Activated T-cell treated with anti-CD3 and anti-CD28 coated beads, Interleukin-2, amount 50 U/mL, for 72 hours (primary cell): ENCODE measurements at places on chromosomes 3 and 15.

DNA sequence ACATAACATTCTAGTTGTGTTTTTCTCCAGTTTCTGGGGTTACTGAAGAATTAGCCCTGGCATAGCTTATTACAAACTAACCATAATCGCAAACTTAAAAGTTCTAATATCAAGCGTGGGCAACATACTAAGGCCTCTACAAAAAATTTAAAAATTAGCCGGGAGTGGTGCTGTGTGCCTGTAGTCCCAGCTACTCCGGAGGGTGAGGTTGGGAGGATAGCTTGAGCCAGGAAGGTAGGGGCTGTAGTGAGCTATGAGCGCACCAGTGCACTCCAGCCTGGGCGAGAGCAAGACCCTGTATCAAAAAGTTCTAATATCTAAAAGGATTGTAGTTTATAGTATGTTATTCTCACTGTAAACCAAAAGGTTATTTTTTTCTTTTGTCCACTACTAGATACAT, 1.1 kb downstream of the OIP5 start:
- no peak for DNase-seq

DNA sequence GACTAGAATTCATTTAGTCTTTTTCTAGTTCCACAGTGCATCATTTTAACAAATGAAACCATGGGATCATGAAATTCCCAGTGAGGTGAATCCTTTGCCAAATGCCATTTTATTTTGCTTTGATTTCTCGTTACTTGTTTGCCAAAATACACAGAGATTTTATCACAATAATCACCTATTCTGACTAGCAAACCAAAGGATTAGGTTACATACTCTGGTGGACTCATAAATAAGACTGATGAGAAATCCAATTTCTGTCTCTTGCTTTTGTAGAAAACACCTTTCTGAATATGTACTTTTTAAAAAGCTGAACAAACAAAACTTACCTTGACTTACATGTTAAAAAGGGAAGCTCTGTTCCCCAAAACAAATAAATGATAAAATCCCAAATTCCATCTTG, 12.2 kb downstream of the ERC2 start:
- DNase-seq, result no peak

- DNase-seq, result no peak
Measured at GRCh38 chr3:47259114-47259513, 23.5 kb downstream of the KIF9 start.

DNA sequence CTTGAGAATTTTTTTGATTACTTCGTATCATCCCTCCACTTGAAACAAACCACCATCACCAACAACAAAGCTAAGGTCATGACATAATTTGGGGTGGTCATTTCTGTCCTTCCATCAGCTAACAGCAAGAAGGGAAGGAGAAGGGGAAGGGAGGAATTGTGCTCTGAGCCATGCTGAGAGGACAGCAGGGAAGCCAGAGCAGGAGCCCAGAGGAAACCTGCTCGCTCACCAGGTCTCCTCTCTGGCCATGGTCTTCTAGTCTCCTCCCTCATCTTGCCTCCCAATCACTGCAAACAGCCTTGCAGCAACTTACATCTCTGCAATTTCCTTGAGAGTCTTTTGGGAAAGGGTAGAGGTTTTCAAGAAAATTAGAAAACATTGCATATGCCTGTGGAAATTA, 196.7 kb downstream of the SSR3 start:
- no peak for DNase-seq

GRCh38 chr15:71660501-71660900, 149.9 kb upstream of the NR2E3 start:
- no peak for DNase-seq

DNA sequence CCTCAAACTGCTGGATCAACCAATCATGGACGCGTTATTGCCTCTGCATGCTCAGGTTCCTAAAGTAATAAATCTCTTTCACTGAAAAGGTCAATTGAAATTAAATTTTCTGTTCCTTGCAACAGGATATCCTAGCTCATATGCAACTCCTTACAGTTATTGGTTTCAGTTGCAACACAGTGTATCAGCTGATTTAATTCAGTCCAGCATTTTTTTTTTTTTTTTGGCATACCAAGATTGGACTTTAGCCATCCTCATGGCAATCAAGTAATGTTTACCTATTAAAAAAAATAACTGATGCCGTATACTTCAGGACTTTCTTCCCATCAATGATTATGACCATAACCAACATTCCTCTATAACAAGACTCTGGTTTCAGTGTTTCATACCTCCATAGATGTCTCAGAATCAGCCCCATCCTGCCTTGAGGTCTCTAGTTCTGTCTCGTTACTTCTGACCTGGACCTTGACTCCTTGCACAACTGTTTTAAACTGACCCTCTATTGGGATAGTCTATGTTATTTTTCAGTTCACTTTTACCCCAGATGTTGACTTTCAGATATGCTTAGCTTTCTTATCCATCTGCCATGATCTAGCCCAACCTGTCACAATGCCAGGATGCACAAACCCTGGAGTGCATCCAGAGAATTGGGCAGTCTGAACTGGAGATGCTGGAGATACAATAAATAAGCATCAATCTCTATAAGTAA, 265.0 kb upstream of the GADL1 start:
- no peak for DNase-seq

- no peak for DNase-seq
Measured at GRCh38 chr15:85980946-85981345, 98.7 kb upstream of the AGBL1 start.

- DNase-seq, result no peak
Measured at GRCh38 chr3:141330235-141330634, 38.1 kb upstream of the ZBTB38 start.

- no peak for DNase-seq
Measured at GRCh38 chr15:69939513-69940440, 157.9 kb downstream of the TLE3 start.

GRCh38 chr3:192918275-192918588, 576 bp upstream of the MB21D2 start:
- DNase-seq, result no peak

- no peak for DNase-seq
Measured at GRCh38 chr3:160720123-160720746, 35.8 kb upstream of the PPM1L start.

GRCh38 chr15:67501177-67501835, 19.6 kb upstream of the C15orf61 start:
- no peak for DNase-seq

- DNase-seq, result no peak
Measured at GRCh38 chr3:145639003-145639606, 521.9 kb downstream of the PLOD2 start.

- peak; percentile 30 for DNase-seq
Measured at GRCh38 chr3:105826778-105827634, 41.8 kb downstream of the CBLB start.

GRCh38 chr3:127678611-127679533, 6.1 kb downstream of the ABTB1 start:
- DNase-seq, result no peak

- no peak for DNase-seq
Measured at GRCh38 chr3:23333633-23334032, 130.5 kb downstream of the UBE2E2 start.

GRCh38 chr15:63287109-63287508, 9.7 kb downstream of the APH1B start:
- DNase-seq, result no peak

- DNase-seq, result peak; percentile 50
Measured at GRCh38 chr15:58182460-58183163, 44.4 kb downstream of the AQP9 start.

DNA sequence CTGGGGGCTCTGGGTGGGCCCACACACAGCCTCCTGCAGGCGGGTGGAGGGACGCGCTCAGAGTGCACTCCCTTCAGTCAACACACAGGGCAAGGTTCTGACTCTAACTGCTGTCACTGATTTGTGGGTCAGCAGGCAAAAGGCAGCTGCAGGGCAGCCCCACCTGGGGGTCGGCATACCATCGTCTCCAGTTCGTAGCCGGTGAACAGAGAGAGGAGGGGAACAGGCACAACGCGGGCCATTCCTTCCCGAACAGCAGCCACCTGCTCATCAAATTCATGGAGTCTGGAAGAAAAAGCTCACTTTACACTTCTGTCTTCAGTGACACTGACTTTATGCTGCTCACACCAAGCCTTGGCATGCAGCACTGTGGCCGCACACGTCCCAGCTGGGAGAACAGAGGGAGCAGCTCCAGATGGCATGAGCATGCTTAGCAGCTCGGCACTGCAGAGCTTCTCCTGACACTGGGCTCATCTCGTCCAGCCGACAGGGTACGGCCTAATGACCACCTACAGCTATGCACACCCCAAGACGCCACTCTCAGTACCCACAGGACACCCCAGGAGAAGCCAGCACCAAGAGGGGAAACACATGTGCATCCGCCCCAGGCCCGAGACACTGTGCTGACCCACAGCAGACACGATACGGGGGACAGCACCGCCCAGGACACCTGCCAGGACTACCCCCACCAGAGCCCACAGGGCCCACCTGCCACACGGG, 14.4 kb upstream of the OCA2 start:
- DNase-seq, result no peak

DNA sequence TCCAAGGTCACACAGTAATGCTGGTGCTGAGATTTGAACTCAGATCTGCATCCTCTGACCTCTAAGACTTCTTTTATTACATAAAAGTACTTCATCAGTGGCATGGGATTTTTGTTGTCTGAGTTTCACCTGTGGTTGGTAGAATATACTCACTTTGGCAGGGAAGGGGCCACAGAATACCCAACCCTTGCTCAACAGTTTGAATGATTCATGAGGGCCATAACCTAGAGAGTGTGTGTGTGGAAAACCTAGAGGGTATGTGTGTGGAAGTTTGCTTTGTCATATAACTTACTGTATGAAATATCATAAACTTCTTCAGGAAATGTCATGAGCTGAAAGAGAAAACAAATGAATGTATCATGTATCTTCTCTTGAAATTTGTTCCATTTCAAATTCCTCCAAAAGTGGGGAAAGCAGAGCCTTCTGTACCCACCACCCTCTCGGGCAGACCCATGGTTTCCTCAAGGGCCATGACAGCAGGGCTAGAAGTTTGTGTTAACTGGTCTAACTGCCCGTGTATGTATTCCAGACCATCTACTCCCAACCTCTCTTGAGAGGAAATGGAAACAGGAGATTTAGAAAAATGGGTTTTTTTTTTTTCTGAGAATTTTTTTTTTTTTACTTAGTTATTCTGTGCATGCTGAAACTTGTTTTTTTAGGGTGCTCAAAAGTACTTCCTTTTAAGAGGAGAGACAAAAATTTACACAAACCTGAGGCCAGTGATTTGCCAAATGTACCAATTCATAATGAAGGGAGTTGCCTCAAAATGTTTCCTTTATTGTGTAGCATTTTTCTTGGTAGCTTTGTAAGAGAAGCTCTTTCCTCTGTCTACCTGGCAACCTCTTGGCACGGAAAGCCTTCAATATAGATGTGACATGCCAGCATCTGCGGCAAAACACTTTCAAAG, 127.0 kb downstream of the TPRG1 start:
- DNase-seq, result peak; percentile 29

- no peak for DNase-seq
Measured at GRCh38 chr3:160953686-160954085, 151.5 kb downstream of the B3GALNT1 start.

GRCh38 chr15:88535607-88536313, 10.7 kb downstream of the DET1 start:
- no peak for DNase-seq

GRCh38 chr15:42494998-42495360, 455 bp upstream of the SNAP23 start:
- DNase-seq, result no peak

DNA sequence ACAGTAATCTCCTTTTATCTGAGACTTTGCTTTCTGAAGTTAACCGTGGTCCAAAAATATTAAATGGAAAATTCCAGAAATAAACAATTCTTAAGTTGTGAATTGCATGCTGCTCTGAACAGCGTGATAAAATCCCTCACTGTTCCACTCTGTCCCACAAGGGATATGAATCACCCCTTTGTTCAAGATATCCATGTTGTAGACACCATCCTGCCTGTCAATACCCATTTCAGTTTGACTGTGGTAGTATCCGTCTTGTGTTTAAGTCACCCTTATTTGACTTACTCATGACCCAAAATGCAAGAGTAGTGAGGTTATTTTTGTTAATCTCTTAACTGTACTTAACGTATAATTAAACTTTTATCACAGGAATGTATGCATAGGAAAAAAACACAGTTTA, 435.0 kb downstream of the SHQ1 start:
- DNase-seq, result peak; percentile 8

GRCh38 chr3:189355481-189356201, 183.9 kb downstream of the TPRG1 start:
- DNase-seq, result peak; percentile 55

GRCh38 chr3:180417241-180417640, 184.7 kb upstream of the TTC14 start:
- no peak for DNase-seq

DNA sequence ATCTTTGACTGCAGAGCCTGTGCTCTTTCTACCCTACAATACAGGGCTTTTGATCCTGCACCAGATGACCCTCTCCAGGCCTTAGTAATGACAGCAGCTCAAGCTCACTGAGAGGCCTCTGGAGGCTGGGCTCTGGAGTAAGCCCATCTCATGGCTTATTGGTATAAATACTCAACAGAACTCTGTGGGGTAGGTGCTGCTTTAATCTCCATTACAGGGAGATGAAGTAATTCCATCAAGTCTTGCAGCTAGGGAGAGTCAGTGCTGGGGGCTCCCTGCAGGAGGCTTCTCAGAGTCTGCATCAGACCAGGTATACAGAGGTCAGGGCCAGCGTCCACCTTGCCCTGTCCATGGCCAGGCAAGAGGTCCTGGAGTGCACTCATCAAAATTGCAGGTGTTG, 89.2 kb upstream of the SLC6A11 start:
- no peak for DNase-seq

DNA sequence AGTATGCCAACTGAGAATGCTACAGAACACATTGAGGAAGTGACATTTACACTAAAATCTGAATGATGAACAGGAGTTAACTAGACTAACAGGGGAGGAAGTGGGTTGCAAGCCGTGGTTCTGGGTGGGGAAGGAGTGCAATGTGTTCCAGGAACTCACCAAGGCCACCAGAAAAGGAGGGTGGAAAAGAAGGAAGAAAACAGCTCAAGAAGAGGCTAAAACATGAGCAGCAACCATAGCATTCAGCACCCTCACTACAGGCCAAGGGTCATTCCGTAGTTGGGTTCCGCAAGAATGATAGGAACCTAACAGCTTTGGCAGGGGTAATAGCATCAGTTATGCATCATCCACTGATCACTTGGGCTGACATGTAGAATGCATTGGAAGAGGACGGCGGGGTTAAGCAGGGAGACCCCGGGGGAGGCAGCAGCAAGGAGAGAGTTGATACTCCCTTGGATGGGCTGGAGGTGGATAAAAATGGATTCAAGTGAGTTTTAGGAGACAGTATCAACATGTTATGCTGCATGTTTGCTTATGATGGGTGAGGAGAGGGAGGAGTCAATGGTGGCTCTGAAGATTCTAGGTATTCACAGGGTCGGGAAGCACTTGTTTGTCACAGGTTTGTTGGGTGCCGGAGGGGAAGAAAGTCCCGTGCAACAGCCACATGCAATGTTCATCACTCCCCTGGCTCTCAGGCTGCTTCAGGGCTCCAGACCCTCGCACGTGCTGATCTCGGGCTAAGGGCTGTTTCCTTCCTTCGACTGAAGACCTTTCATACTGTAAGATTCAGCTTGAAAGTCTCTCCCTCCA, 53.2 kb downstream of the LIPC start:
- DNase-seq, result peak; percentile 35

GRCh38 chr3:187107989-187108388, 31.3 kb downstream of the RPL39L start:
- DNase-seq, result no peak

- DNase-seq, result peak; percentile 39
Measured at GRCh38 chr15:58770519-58770856, 614 bp upstream of the MINDY2 start.
